H1 (cell line): ENCODE measurements at places on chromosomes 4 and X.

- DNase-seq = peak; percentile 21
Observed at GRCh38 chrX:65300104-65300809, 234.3 kb downstream of the LAS1L start.

GRCh38 chr4:41267997-41268396 is 11.3 kb downstream of the UCHL1 start:
- DNase-seq = no peak

GRCh38 chrX:23287191-23287725 is 47.4 kb upstream of the PTCHD1 start:
- DNase-seq = no peak

DNA sequence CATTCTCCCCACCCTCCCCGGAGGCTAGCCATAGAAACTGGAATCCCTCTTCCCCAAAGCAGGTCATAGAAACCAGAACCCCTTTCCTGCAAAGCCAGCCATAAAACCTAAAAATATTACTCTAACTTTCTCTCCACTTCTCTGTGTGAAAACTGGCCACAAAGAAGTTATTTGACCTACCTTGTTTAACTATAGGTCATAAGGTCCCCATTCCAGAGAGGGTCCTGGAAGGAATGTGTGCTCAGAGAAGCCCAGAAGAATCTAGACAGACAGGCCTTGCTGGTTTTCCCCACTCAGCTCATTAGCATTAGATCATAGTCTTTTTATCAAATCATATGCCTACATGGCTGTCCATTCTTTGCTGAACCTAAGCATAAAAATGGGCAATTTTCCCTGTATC is 52.8 kb upstream of the TEX13A start:
- DNase-seq = no peak

GRCh38 chrX:40175511-40176350 is 78.0 kb upstream of the BCOR start:
- no peak for DNase-seq

DNA sequence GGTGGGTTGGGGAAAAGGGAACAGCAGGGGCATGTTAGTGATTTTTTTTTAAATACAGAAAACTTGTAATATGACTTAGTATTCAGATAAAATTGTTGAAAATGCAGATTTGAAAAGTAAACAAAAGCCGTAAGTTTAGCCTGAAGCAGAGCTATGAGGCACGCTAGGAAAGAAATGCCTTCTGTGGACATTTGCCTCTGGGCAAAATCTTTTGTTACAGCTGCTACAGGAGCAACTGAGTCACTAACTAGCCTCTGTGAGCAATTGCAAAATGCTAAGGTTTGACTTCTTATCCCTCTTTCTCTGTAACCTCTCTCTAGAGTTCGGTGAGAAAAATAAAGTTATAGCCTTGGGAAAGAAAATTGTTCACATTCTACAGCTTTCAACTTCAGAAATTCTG is 350.0 kb downstream of the SLC7A11 start:
- DNase-seq = no peak

- no peak for DNase-seq
Observed at GRCh38 chr4:136150046-136150445, 1382.2 kb downstream of the PCDH18 start.

DNA sequence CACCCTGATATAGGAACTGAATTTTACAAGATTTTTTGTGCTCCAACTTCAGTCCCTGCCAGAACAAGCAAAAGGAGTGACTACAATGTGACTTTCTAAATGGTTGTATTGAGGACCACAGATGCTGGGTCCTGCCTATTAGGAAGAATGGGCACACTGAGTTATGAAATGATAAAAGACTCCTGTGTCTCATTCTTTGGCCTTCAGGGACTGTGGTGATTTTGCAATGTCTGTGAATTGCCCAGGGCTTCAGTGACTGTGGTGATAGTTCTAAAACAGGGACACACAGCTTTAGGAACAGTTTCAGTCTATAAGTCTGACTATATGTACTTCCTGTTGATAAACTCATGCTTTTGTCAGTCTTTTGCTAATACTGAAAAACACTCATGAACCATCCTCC is 210.2 kb downstream of the DMD start:
- no peak for DNase-seq

- no peak for DNase-seq
Observed at GRCh38 chrX:29797156-29797555, 418.2 kb upstream of the MAGEB2 start.

DNA sequence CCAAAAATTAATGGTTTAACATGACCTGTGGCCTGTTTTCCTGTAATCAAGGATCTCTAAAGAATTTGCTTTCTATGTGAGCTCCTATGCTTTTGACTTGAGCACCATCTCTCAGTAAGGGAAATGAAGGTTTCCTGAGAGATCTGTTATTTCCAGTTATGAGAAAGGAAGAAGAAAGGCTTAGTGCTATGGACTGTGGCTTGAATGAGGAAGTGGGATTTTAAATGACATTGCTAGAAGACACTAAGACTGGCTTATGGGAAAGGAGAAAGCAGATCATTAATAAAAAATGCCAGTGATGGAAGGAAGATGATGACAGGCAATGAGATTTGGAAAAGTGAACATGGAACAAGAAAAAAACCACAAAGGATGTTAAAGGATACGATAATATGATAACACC is 285.4 kb downstream of the OPHN1 start:
- DNase-seq = no peak

DNA sequence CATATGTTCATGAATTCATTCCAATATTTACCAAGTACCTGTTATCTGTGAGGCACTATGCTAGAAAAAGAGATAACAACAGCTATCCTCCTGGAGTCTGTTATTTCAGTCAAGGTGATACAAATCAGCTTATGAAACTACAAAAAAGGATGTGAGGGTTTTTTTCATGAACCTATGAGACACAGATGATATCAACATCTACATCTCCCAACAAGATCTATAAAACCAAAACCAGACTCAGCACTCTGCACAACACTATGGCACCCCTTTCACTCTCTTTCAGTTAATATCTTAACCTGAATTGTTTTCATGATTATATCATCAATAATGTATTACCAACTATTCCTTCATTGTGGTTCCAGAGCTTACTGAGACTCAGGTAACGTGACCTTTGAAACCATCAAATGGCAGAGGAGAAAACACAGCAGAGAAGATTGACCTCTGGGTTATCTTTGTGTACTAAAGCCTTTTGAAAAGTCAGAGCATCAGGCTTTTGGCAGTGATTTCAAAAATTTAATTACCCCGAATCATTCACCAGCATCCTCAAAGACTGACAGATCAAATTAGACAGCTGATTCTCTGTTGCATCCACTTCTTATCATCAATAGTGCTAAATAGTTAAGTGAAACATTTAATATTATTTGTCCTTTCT is 244.6 kb upstream of the FTHL17 start:
- DNase-seq = no peak

DNA sequence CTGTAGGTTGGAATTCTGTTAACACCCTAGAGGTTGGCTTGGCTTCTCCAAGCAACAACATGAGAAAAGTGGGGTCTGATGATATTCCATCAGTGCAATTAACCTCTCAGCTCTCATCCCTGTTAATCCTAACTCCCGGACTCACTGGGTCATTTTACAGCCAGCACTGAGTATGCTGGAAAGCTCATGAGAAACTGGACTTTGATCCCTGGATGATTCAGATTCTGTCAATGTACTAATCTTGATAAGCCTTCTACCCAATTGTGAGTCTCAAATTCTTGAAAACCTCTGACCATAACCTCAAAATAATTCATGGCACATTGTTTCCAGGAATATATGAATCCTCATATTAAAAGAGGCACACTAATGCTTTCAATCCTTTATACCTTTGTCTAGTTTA is 244.3 kb upstream of the DCAF8L1 start:
- no peak for DNase-seq

- no peak for DNase-seq
Observed at GRCh38 chr4:10006231-10006600, 15.1 kb downstream of the SLC2A9 start.

GRCh38 chrX:124984140-124984813 is 335.4 kb upstream of the TEX13C start:
- no peak for DNase-seq

DNA sequence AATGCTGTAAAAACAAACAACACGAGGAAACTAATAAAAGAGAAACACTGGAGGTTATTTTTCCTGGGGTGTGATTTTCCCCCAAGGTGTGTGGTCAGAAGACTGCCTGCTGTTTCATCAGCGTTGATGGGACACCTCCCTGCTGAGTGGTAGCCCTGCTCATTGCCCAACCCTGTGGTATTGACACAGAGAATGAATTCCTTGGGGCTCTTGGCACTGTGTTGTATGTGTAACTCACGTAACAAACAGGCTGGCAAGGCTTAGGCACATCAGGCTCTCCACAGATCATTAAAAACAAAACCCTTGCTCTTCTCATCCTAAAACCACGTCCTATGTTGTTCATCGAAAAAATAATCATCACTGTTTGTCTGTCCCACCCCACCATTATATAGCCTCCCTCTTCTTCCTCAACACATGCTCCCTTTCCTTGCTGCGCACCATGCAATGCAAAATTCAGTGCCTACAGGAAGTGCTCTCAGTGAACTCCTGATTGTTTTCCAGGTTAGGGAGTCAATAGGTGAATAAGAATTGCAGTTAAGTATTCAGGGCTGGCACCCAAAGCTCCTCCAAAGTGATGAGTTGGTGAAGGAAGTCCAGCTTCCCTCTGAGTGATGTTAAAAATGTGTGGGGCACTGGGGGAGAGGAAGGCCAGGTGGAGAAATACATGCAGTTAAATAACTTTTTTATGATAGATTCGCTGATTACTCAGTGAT is 11.4 kb upstream of the PUDP start:
- DNase-seq = no peak

- no peak for DNase-seq
Observed at GRCh38 chr4:113293043-113293560, 243.6 kb downstream of the ANK2 start.

DNA sequence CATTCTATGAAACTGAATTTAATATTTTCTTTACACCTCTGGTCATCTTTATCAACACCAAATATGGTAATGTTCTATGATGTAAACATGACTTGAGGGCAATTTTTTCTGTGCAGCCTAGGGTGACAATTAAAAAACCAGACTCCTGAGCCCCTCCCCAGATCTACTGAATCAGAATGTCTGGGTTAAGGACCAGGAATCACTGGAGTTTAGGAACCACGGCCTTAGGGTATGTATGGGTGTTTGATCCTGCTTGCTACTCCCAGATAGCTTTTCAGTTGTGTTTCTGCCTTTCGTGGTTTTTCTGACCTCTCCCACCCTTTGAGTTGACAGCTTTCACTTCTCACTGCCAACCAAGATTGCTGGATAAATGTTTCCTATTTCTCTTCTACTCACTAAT is 332.2 kb downstream of the DHX15 start:
- no peak for DNase-seq

- DNase-seq = no peak
Observed at GRCh38 chr4:83219344-83220331, 65.0 kb downstream of the COQ2 start.

- DNase-seq = no peak
Observed at GRCh38 chrX:46444011-46444410, 101.2 kb downstream of the ZNF674 start.

DNA sequence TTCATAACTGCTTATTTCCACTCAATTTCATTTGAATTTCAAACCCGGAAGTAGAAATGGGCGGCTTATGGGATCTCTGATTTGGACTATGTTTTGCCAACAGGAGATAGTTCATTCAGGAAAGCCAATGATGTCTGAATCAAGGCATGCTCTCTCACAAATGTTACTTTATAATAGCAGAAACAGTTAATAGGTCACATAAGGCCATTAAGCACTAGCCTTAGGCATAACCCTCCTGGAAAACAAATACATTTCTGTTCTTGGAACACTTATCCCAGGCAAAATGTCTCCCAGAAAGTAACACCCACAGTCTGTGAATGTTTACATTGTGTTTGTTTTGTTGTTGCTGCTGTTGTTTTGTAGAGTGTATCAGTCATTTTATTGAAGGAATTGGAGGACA is 1347.2 kb upstream of the PCDH7 start:
- DNase-seq = no peak

DNA sequence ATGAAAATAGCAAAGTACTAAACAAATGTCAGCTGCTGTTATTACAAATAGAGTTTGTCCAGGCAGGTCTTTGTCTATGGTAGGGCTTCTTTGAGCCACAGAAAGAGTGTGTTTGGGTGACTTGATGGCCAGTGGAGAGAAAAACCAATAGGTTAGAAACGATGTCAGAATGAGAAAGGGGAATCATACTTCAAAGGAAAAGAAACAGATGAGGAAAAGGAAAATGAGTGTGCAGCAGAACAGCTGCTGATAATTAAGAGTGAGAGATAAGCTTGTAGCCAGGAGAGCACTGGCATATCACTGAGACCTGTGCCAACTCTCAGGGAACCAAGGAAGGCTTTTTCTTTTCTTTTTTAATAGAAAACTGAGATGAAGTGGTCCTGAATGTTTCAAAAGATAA is 257.2 kb downstream of the ARHGAP24 start:
- no peak for DNase-seq

DNA sequence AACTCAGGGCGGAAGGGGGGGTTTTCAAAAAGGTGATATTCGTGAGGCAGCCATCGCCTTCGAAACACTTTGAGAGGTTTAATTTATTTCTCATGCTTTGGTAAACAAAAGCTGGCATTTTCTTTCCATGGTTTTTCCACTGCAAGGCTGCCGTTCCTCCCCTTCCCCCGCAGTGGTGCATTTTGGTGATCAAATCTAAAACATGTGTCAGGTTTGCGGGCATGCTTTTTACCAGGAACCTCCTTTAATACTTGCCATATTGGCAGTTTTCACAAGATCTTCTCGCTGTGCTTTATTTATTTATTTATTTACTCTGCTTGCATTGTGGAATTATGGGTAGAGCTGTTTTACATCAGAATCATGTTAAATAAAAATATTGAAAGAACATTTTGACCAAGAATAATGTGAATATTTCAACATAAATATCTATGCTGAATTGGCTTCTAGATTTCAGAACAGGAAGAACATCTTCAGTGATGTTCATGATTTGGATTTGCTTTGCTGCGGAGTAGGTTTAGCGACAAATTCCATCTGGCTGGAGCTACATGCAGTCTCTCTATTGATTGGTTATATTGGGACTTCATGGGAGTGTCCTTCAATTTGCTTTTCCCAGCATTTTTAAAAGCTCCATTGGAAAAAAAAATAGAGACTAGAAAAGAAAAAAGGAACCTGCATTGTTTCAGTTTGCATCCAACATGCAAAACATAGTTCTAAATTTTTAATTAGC is 54.4 kb downstream of the STOX2 start:
- DNase-seq = no peak

- no peak for DNase-seq
Observed at GRCh38 chr4:12949719-12950490, 534.2 kb downstream of the RAB28 start.

- no peak for DNase-seq
Observed at GRCh38 chr4:5563856-5564255, 144.5 kb downstream of the EVC2 start.

DNA sequence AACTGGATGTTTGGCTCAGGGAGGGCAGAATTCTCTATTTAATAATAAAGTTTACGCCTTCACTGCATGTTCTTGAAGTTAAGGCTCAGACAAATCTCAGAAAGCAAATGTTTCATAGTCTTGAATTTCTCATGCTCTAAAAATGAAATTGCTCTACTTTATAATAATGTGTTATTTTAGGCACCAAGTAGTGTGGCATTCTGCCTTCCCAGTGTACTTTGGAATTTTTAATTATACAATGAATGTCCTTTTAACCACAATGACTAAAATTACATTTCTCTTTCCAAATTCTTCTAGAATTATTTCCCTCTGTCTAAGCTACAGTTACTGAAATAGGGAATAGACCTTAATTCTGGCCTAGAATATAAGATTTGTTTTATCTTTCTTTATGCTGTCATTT is 97.9 kb upstream of the PDE5A start:
- no peak for DNase-seq
